ENCODE measurements at places on chromosomes 4 and X.

GRCh38 chr4:53956053-53956452, 108.4 kb downstream of the CHIC2 start:
- DNase-seq, result no peak

DNA sequence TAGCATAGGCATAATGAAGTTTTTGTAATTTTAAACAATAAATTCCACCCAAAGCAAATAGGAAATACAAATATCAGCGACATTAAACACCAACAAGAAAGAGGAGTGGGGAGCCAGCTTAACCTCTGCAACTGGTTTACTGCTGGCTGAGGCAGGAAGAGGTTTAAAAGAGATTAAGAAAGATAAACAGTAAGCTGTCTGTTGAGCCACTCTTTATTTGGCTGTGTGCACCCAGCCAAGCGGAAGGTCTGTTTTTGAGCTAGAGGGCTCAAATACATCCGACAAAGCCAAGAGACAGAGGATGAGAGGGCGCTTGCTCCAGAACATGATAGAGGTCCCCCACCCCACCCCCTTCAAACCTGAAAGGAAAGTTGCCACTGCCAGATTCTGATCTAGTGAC, 191.4 kb downstream of the MGST2 start:
- no peak for DNase-seq

- DNase-seq, result no peak
Measured at GRCh38 chr4:77635876-77636275, 30.3 kb downstream of the CXCL13 start.

- no peak for DNase-seq
Measured at GRCh38 chr4:151207186-151207585, 69.8 kb upstream of the PRSS48 start.

DNA sequence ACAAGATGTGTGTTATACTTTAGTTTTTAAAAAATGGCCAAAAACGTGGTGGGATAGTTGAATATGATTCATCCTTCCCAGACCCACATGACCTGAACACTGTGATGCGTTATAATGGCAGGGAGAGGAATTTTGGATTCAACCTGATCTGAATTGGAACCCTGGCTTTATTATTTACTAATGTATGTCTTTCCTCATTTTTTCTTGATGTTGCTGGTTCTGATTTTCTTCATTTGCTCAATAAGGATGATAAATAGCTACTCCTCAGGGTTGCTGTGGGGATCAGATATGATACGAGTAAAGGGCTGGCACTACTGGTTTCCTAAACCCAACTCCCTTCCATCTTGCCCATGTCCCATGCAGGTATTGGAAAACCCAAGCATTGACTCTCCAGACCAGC, 24.2 kb upstream of the ACSL1 start:
- DNase-seq, result no peak

GRCh38 chrX:119391279-119391678, 7.9 kb upstream of the SLC25A43 start:
- DNase-seq, result no peak

DNA sequence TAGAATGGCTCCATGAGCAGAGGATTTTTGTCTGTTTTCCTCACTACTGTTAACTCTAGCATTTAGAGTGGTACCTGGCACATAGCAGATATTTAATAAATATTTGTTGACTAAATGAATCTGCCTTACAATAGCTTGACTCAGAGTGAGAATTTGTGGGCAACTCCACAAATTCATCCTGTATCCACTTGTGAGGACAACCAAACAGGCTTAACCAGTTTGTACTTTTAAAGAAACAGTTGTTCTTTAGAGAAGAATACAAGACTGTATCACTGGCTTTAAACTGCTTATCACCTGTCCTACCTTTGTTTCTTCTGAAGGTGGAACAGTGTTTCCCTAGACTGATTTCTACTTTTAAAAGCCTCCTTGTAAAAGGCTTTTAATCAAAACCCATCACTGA, 141.3 kb upstream of the SH3RF1 start:
- no peak for DNase-seq

GRCh38 chrX:79366873-79367749, at the start of gene ITM2A:
ITM2A (minus strand) TSS chrX:79367334; CDS start chrX:79367215, 119 bp downstream.
- peak; percentile 57 for DNase-seq

DNA sequence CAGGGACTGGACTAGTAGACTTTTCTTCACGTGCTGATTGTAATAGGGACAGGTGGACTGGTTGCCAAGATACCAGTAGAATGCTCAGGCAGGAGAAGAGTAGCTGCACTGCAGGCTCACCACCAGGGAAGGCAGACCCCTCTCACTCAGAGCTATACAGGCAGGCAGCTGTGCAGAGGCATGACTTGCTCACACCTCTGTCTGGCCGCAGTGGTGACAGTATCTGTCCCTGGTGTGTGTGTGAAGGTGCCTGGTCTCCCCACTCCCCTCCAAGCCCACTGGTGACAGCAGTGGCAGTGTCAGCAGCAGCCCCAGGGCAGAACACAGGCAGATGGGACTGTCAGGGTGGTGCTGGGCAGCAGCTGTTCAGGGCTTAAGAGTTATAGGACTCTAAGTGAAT, 140.7 kb downstream of the RPS6KA6 start:
- DNase-seq, result no peak

DNA sequence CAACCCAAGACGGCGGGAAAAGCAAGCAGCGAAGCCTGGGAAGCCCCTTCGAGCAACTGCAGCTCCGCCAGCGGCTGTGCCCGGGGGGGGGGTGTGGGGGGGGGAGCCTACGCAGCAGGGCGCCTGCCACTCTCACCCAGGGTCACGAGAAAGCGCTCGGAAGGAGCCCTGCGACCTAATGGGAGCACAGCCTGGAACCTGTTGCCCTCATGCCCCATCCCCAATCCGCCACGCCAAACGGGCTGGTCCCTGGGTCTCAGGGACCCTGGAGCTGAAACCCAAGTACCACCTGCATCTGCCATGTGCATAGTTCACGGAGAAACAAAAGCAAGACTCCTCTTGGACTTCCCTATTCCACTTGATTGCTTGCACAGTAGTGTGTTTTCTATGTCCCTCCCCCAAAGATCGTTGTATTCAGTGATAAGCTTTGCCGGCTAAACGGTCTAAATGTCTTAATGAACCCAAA, 359 bp upstream of the GAB3 start:
- no peak for DNase-seq

DNA sequence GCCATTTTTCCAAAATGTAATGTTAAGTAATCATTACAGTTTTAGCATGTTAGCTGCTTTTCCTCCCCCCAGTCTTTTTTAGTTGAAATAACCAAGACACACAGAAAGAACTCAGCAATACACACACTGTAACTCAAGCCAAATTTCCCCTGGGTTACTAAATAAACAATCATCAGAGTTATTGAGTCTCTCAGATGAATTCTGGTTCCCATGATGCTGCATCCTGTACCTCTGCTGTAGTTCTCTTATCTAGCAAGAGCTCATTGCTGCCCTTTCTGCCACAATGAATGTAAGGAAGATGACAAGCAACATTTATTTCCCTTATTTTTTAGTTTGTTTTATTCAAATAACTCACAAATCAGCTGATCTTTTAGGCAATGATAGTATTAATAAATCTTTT, 185.1 kb downstream of the ARHGAP6 start:
- no peak for DNase-seq

DNA sequence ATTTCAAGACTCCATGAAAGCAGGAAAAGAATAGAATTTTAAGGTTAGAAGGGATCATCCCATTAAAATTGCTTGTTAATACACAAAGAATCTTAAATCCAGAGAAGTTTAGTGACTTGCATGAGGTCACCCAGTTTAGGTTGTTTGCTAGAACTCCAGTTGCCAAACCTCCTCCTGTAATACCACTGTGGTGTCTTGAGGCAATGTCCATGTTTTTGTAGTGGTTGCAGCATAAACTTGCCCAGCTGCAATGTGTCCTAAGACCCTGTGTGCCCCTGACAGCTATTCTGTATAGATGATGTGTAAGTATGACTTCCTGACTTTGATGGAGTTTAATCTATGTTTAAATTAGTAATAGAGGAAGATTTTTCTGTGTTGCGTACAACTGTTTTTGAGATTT, 6.3 kb downstream of the SFRP2 start:
- DNase-seq, result no peak

- no peak for DNase-seq
Measured at GRCh38 chr4:87055311-87055710, 120.5 kb downstream of the AFF1 start.

- no peak for DNase-seq
Measured at GRCh38 chrX:69234624-69235023, 69.4 kb upstream of the PJA1 start.

DNA sequence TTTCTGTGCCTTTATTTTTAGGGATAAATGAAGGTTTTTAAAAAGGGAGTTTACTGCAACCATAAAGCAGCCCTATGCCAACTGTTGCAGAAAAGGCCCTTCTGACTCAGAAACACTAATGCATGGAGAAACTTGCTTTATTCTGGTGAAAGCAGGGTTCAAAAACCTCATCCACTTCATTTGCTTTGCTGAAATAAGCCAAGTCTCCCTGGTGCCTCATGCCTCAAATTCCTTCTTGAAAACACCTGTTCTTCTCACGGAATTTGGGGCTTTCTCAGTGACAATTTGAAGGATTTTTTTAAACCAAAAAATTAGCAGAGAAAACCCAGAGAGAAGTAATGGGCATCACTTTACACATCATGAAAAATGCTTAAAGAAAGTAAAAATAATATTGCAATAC, 349.0 kb downstream of the PCDH7 start:
- DNase-seq, result no peak

DNA sequence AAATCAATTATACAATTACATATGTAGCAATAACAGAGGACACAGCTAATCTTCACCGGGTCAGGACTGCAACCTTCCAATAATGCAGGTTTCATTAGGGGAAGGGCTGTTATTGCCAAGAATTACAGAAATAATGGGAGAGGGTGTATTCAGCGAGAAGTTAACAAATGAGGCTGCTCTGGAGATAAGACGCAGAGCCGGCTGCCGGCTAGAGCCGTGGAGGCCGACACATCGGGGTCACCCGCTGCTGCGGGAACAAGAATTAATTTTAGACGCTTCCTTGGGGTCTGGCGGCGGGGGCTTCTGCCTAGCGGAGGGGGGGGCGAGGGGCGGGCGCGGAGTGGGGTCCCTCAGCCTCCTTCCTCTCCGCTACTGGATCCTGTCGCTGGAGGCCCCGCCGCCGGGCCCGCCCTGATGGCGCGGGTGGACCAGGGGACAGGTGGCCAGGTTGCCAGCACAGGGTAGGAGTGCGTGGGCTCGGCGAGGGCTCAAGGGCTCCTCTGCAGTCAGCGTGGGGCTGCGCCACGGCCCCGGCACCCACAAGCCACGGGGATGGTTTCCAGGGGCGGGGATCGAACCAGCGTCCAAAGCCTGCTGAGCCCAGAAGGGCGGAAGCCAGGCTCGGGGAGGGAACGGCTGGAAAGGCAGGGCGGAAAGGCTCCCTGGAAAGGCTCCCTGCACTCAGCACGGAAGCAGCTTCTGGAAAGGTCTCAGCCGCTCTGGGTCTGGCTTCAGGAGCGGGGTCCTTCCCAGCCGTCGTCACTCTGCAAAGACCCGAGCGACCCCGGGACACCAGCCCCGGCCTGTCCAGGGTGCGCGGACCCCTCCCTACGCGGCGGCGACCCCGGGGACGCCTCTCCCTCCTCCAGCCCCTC, 113.8 kb upstream of the NKX1-1 start:
- no peak for DNase-seq

DNA sequence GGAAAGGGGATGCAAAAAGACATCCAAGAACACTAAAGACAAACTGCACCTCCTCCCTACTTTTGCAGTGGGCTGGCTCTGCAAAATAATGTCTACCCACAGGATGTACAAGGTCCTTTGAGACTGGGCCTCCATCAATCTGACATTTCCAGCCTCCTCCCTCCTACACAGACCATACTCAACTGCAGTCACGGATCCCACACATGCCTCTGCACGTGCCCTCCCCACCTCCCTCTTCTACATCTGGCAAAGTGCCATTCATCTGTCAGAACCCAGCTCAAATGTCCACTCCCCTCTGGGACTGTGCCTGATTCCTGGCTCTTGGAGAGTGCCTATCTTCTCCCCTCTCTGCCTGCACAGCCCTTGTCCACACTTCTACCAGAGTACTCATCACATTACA, 50.3 kb downstream of the CHRDL1 start:
- DNase-seq, result no peak

DNA sequence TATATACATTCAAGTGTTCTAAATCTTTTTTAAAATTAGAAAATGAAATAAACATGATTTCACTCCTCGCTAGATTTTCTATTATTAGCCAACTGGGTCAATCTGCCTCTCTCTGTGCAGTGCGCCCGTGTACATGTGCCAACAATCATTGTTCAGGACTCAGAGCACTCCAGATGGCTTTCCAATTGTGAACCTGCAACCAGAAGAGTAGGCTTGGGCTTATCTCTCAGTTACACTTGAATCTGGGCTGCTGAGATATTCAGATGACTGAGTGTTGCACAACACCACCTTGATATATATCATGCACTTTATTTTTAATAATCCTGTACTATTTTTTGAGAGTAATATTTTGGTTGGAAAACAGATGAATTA, 184.0 kb upstream of the FSTL5 start:
- no peak for DNase-seq

DNA sequence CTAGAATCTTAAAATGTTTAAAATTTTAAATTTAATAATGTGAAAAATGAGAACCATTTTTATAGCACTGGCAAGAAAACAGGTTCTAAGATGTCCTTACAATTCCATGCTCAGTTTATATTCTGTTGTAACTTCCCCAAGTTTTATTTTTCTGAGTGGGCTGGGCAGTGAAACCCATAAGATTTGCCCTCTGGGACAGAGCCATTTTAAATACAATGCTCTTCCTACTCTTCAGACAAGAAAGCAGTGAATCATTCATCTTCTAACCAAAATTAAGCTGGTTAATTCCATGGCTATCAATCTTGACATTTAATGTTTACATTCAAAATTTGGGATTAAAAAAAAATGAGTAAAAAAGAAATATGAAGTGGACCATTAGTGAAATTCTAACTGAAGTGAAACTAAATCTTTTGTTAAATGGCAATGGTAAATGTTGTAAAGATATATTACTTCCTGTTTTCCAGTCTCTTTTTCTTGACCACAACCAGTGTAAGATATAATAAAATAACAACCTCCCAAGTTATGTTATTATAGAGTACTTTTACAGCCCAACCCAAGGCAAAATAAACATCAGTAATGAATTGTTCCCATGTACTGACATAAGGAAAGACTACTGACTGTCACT, 37.2 kb upstream of the PTPN13 start:
- DNase-seq, result no peak

- no peak for DNase-seq
Measured at GRCh38 chr4:113243312-113243711, 193.9 kb downstream of the ANK2 start.

DNA sequence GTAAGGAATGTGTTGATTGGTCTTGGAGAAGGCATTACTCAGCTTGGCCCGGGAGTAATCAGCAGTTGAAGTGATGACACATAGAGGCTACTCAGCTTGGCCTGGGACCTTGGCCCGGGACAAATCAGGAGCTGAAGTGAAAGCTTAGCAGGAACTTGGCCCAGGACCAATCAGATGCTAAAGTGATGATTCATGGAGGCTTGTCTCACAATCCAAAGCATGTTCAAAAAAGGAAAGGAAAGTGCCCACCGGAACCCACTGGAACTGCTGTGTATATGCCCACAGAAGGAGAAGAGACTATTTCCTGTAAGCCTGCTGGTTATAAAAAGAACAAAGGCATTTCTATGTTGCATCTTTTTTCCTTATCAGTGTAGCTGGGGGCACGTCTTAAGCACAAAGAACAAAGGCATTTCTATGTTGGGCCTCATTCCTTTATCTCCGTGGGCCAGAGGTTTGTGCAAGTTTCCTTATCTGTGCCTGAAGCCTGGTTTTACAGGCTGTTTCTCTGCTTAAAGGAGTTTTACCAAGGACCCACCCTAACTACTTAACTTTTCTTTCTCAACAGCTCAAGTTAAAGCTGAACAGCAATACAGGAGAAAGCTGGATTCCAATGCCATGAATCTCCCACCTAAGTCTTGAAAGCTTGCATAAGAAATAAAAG, 1176.7 kb downstream of the NLGN4X start:
- DNase-seq, result no peak

- DNase-seq, result no peak
Measured at GRCh38 chr4:80767944-80768343, 262.6 kb upstream of the BMP3 start.
